Stimulated activated CD4-positive, alpha-beta T cell treated with anti-CD3 and anti-CD28 coated beads, Interleukin-15, amount 100 ng/mL, for 24 hours (primary cell): ENCODE measurements at places on chromosomes 12 and 14.

DNA sequence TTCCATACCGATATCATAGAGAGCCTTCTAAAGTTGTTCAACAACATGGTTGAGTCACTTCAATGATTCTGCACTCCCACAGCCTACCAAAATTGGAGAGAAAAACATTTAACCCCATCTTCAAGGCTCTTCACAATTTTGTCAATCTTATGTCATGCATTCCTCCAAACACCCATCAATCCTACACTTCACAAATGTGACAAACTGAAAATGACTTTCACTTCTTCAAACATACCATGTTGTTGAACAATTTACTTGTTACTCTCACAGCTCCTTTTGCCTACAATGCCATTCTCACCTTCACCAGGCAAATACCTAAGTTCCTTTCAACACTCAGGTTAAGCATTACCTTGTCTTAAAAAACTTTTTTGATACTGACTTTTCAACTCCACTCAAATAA, 88.0 kb downstream of the OSBPL8 start:
- DNase-seq: no peak

- DNase-seq: no peak
Observed at GRCh38 chr12:24467226-24467625, 481.7 kb downstream of the BCAT1 start.

DNA sequence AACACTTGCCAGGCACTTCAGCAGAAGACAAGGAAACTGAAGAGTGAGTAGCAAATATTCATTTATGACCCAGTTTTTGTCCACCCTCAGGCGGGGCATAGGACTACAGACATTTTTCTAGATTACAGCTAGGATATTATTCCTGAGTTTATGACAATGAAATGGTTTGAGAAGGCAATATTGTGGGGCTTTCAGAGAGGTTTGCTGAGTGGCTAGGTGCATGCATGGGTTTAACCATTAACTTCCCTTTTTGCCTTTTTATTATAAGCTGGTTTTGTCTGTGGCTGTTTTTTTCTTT, 104.0 kb upstream of the BCAT1 start:
- DNase-seq: no peak

- no peak for DNase-seq
Observed at GRCh38 chr12:8698879-8699278, 1.1 kb downstream of the RIMKLB start.

DNA sequence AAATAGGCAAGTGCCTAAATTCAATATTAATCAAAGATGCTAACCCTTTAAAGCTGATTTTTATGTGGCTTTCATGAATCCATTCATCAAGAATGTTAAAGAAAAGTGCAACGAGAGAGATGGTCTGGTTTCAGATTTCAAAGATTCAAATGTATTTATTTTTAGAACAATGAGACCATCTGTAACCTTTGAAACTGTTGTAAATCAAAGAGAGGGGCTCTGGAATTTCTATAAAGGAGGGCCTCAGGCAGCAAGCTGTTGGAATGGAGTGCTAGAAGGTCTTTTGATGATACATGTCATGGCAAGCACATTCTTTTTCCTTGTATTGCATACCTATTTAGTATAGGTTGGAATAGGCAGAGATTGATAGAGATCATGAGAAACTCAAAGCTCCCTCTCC, 433.0 kb downstream of the LRIG3 start:
- DNase-seq: no peak

GRCh38 chr12:1922985-1923384, 4.5 kb upstream of the CACNA2D4 start:
- DNase-seq: no peak
